Activated CD8-positive, alpha-beta memory T cell treated with anti-CD3 and anti-CD28 coated beads for 24 hours (primary cell): ENCODE measurements at places on chromosomes 7 and 10.
A peak's percentile ranks its signal among the peaks of the same experiment; 100 is the strongest.

- DNase-seq, result no peak
These were observed 65.7 kb downstream of the MYL10 start for GRCh38 chr7:101563198-101563901.

GRCh38 chr7:91767820-91768219, 112.7 kb downstream of the MTERF1 start:
- DNase-seq, result no peak

- DNase-seq, result no peak
These were observed 97.6 kb downstream of the LMBR1 start for GRCh38 chr7:156795415-156795814.

DNA sequence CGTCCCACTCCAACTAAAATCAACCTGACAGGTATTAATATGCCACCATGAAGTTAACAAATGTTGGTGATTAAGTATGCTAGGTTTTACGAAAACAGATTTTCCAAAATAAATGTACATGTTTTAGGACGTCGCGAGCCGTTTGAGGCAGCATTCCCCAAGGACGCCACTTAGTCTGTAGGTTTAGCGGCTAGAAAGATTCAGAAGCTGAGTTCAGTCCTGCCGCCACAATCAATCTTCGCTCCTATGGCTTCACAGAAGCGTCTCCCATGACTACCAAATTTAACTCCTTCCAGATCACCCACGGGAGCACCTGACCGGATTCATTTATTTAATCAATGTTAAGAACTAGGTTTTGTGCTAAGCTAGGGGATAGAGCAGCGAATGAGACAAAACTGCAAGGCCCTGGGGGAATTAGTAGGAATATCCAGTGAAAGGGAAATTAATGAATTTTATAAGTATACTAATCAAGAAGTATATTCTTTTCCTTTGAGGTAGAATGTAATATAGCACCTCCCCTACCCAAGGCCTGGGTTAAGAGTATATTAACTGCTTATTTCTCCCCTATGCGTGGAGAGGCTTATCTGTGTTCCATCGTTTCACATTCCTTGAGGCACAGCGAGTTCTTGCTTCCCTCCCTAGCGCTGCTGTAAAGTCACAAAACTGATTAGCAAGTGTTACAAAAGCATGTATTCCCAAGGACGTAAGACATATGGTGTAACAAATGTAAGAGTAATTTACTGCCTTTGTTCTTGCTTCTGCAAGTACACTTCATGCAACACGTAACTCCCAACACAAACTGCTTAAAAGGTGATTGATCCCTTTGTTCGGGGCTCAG, 994 bp upstream of the CYP51A1 start:
- DNase-seq, result no peak

DNA sequence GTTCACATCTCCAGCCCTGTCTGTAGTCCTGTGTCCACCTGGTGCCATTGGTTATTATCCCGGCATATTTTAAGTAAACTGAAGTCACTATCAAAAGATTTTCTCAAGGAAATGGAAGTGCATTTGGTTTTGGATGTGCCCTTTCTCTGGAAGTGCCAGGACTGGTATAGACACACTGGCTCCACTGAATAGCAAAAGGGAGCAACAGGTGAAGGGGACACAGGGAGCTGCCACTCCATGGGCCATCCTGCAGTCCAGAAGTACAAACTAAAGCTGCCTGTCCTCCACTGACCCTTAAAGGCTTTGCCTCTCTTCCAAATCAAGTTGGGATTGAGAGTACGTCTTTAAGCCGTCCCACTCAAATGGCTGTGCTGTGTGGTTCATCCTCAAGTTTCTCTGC, 62.7 kb downstream of the NOC3L start:
- no peak for DNase-seq

- no peak for DNase-seq
These were observed 864 bp downstream of the PSTK start for GRCh38 chr10:122981066-122981464.

- DNase-seq, result peak; percentile 49
These were observed 142.3 kb downstream of the ARHGAP22 start for GRCh38 chr10:48462482-48463020.

GRCh38 chr7:4268040-4268965, 413.8 kb upstream of the FOXK1 start:
- DNase-seq, result peak; percentile 35

DNA sequence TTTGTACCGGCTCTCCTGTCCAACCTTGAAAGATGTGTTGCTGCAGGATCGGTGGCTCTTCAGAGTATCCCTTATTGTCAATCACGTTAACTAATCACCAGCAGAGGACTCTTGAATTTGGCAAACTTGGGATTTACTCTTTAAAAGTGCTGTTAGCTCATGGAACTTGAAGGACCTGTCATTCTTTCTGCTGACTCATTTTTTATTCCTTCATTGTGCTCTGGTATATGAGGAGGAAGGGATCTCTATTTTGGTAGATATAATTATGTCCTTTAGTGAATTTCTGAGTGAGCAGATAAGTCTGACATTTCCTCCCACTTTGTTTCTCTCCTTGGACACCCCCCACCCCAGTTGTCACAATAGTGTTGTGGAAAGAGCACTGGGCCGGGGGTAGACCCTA, 175.1 kb upstream of the HDAC9 start:
- DNase-seq, result no peak

- DNase-seq, result no peak
These were observed 14.4 kb downstream of the PROSER2 start for GRCh38 chr10:11837372-11838161.

- no peak for DNase-seq
These were observed 193.8 kb downstream of the THSD7A start for GRCh38 chr7:11638011-11638774.

- DNase-seq, result no peak
These were observed 45.2 kb downstream of the PNLIPRP3 start for GRCh38 chr10:116472891-116473290.

DNA sequence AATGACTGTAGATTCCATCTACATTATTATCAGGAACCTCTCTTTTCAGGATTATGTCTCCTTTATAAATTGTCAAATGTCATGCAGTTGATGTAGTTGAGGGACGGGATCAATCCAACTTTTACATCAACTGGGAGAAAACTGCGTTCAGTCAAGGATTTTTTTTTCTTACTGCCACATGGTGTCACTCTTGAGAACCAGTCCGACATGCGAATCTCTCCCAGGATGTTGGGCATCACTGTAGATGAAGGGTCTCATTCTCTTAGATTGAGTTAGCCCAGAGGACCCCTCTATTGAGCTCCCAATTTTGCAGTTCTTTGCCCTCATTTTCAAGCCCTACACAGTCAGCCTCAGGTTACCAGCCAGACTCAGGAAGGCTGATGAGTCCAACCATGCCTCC, 120.3 kb upstream of the PTPRZ1 start:
- no peak for DNase-seq

GRCh38 chr10:93115661-93116383, 42.1 kb downstream of the CYP26A1 start:
- DNase-seq, result peak; percentile 85

GRCh38 chr7:155455776-155456737, 1.9 kb upstream of the EN2 start:
- no peak for DNase-seq

- no peak for DNase-seq
These were observed 224.1 kb downstream of the GLI3 start for GRCh38 chr7:42012786-42013360.

DNA sequence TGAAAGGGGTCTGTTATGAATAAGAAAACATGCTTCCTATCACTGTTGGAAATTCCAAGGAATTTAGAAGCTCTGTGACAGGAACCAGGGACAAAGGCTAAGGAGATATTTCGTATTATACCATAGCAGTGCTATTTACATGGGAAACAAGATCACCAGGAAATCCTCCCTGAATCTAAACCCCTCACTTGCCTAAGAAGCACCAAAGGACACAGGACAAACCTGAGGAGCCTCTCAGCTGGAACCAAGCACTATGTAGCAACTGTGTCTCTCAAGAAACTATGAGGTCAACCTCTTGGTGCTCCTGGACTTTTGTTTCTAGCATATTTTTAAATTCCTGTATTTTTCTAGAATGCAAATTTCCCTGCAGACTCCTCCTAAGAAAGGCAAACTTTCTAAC, 20.8 kb upstream of the IFIT1B start:
- no peak for DNase-seq

GRCh38 chr7:22447008-22447407, 53.0 kb downstream of the STEAP1B start:
- no peak for DNase-seq

GRCh38 chr7:67021260-67021659, 24.6 kb downstream of the TYW1 start:
- DNase-seq, result no peak

DNA sequence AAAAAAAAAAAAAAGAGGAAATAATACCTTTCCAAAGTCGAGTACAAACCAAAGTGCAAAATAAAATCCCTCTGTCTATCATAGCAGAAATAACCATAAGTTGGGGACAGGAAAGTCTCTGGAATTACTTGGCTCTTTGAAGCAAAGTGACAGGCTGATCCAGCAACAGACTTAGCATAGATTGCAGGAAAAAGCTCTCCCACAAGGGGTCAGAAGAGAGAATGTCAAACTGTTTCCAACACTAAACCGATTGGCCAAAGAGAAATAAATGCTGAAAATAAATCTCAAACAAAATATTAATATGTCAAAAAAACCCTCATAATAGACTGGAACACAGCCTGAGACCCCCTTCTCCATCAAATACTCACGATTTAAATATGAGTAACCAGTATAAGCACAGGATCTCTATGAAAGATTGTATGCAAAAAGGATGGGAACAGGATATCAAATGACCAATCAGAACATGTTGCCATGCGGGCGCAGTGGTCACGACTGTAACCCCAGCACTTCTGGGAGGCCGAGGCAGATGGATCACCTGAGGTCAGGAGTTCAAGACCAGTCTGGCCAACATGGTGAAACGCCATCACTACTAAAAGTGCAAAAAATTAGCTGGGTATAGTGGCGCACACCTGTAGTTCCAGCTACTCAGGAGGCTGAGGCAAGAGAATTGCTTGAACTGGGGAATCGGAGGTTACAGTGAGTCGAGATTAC, 1000.7 kb upstream of the LRRN3 start:
- DNase-seq, result no peak
